ENCODE measurements at places on chromosomes 6 and 20.

GRCh38 chr6:114989279-114989964 lies 646.6 kb upstream of the HS3ST5 start:
- DNase-seq: no peak

DNA sequence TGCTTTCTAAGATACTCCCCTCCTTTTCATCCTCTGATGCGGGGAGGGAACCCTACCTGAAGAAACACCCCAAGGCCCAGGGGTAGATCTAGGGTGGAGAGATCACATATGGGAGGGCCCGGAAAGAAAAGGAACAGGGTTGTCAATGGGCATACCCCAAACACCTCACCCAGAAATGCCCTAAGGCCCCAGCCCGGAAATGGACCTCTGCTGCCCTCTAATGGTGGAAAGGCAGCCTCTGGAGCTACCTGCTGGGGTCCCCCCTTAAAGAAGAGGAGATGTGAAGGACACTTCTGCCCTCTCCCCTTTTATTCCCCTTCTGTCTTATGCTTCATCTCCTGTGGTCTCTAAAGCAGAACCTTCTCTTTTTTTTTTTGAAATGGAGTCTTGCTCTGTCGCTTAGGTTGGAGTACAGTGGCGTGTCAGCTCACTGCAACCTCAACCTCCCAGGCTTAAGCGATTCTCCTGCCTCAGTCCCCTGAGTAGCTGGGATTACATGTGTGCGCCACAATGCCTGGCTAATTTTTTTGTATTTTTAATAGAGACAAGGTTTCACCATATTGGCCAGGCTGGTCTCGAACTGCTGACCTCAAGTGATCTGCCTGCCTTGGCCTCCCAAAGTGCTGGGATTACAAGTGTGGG lies 458 bp upstream of the ARMC12 start:
- no peak for DNase-seq

GRCh38 chr6:168186438-168186837 lies 107.4 kb upstream of the FRMD1 start:
- DNase-seq: no peak

DNA sequence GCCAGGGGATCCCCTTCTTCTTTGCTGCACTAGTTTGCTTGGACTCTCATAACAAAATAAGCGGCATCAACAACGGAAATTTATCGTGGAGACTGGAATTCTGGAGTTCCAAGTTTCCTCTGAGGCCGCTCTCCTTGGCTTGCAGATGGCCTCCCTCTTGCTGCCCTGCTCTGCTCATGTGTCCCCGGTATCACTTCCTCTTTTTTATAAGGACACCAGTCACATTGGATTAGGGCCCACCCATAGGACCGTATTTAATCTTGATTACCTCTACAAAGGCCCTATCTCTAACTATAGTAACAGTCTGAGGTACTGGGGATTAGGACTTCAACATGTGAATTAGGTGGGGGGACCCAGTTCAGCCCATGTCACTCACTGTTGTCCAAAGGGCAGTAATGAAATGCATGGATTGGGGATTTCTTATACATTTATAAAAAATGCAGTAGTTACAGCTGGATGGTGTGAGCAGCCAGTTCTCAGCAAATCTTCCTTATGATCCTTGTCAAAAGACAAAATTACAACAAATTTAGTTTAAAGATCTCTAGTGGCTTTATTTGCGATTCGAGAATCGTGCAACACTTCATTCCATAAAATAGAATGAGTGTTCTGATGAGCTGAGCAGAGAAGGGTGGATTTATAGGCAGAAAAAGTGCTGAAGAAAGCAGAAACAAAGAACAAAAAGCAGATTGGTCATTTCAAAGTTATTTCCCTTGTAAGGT lies 59.3 kb upstream of the AKAP12 start:
- no peak for DNase-seq

DNA sequence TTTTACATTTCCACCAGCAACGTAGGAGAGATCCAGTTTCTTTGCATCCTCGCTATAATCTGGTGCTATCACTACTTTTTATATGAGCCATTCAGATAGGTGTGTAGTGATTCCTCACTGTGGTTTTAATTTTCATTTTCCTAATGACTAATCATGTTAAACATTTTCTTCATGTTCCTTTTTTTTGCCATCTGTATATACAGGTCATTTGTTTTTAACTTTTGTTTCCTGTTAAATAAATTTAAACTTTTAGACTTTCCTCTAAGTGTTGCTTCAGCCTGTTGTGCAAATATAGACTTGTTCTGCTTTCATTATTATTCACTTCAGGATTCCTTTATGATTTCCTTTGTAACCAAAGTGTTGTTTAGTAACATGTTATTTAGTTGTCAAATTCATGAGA lies 697.4 kb downstream of the PTPRT start:
- no peak for DNase-seq

GRCh38 chr6:158255275-158255988 lies 56.8 kb upstream of the TULP4 start:
- DNase-seq: no peak

DNA sequence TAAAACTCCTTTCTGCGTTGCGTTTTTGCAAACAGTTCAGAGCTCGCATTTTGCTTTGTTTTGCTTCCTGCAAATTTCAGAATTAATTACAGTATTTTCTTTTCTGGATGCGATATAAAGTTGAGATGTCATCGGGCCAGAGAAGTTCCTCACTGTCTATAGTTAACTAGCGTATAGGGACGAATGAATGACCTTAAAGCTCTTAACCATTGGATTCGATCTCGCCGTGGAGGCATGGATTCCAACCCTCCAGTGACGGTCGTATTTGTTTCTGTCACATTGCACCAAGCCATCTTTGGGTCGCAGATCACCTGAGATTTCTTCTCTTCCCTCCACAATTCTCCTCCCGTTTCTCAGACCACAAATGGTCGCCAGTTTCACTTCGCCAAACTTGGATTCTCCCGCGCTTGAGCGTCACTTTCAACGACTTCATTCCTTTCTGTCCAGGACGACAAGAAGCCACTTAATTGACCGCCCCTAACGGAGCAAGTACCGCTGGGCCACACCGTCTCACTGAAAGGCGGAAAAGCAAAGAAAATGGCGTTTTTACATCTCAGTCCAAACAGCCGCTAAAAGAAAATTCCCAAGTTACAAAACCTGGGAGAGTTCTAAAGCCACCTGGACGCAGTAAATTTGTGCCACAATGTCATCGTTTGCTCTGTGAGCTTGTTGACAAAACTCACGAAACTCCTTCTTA lies 85.3 kb upstream of the ZNF184 start:
- DNase-seq: no peak

DNA sequence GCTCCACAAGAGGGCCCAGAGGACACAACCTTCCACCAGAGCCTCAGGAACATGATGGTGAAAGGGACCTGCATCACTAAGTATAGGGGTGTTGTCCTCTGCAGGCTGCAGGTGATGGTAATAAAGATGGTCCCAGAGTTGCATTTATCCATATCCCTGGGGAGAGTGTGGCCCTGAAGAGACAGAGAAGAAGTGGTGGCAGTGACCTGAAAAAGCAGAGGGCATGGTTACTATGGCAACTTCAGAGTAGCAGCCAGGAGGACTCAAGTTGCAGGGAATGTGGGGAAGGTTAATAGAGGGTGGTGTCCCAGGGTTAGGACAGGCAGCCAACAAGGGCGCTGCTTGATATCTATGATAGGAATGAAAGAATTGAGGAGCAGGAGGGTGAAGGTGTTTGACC lies 57.1 kb downstream of the HLA-A start:
- DNase-seq: no peak

DNA sequence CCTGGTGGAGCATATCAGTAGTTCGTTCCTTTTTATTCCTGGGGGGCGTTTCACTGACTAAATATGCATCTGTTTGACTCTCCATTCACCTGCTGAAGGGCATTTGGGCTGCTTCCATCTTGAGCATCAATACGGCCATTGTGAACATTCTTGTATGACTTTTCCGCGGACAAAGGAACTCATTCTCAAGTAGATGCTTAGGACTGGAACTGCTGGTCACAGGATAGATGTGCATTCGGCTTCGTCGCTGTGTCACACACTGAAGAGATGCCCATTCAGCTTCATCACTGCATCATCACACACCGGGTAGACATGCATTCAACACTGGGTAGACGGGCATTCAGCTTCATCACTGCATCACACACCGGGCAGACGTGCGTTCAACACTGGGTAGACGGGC lies 95.3 kb downstream of the TAF4 start:
- DNase-seq: no peak

- no peak for DNase-seq
These were observed 112.6 kb downstream of the CDYL start for GRCh38 chr6:4888841-4889240.

DNA sequence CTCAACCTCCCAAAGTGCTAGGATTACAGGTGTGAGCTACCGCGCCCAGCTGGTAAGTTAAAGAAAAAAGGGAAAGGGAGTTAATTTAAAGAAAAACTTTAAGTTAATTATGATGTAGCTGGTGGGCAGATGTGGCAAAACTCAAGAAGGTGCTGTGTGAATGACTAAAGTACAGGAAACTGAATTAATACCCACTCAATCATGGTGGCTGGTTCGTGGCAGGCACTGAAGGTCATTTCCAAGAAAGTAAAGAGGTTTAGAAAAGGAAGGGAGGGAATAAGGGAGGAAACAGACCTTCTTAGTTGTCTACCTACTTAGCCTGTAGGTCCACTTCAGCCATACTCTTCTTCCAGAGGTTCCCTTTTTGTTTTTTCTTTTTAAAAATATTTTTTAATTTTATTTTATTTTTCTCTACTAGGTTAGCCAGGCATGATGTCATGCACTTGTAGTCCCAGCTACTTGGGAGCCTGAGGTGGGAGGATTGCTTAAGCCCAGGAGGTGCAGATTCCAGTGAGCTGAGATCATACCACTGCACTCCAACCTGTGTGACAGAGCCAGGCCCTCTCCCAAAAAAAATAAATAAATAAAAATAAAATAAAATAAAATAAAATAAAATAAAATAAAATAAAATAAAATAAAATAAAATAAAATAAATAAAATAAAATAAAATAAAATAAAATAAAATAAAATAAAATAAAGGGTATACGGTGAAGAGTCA lies 11.9 kb upstream of the TGM3 start:
- DNase-seq: no peak

- no peak for DNase-seq
These were observed 3.2 kb downstream of the PSMG4 start for GRCh38 chr6:3261921-3262320.

Data from stromal cell of bone marrow (primary cell).